NCI-H187 treated with DMSO at 0.1 percent for 48 hours (cell line): ENCODE measurements at places on chromosomes 7 and 10.

DNA sequence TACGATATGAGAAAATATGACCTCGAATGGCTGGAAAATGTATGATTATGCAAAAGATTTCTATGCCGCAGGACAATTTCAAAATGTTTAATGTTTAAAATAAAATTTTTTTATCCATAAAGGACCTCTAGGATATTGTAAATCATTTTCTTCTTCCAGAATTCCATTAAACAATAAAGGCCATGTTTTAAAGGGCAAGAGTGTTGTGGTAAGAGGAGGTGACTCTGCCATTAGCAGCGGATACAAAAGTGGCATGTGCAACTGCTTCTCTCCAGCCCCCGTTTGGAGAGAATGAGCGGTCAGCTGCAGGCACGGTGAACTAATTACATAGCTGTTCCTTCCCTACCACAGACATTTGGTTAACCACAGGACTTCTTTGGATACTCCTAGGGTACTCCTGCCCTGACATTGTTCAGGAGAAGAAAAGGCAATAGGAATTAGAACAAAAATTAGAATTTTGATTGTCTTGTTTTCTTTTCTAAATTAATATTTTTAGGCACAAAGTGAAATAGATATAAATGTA is 63.8 kb downstream of the HBP1 start:
- DNase-seq = no peak

DNA sequence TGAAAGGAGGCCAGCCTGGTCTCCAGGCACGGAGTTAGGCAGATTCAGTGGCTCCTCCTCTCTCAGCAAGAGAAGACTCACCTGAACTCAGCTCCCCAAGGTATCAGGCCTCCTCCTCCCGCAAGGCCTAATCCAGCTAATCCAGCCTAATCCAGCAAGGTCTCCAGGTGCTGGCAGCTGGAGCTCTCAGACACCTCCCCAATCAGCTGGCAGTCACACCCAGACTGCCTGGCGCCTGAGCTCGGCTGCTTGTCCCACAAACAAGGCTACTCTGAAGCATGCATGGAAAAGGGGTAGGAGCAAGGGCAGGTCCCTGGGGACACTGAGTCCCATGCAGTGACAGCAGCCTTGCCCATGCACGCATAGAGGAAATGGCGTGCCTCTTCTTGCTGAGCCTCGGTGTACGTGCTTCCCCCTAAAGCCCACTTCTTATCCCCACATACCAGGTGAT is 3.3 kb upstream of the OPN4 start:
- DNase-seq = no peak

GRCh38 chr7:126689037-126689436 is 563.7 kb downstream of the GRM8 start:
- no peak for DNase-seq

DNA sequence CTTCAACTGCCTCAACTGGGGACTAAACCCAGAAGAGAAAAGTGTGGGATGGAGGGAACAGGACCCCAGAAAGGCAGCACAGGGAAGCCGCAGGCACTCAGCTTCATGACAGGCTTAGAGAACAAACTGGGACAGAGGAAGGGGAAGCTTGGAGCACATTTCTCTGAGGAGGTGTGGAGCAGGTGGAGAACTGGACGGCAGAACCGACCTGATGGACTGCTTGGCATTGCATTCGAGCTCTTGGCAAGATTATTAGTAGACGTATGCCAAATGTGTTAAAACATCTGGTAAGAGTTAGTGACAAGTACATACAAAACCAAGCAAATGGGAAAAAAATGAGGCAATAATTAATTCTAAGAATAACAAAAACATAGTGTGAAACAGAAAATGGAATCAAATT is 335.7 kb downstream of the SFMBT2 start:
- DNase-seq = no peak

- DNase-seq = no peak
Observed at GRCh38 chr10:87664276-87664701, 4.6 kb downstream of the PAPSS2 start.

GRCh38 chr10:112330607-112331160 is 43.2 kb upstream of the ACSL5 start:
- no peak for DNase-seq

DNA sequence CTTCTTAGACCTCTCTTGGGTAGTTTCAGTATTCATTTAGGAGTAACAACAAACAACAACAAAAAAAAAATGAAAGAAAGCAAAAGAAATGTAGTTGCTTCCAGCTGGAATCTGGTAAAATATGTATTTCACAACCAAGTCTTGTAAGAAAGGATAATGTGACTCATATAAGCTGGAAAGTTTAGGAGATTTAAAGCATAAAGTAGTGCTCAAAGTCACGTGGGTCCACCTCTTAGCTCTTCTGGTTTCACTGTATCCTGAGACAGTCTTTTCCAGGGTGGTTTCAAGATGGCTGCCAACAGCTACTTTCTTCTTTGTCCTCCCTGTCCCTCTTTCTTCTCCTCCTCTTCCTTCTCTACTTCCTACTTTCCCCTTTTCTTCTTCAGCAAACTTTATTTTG is 69.5 kb upstream of the CDK13 start:
- no peak for DNase-seq

DNA sequence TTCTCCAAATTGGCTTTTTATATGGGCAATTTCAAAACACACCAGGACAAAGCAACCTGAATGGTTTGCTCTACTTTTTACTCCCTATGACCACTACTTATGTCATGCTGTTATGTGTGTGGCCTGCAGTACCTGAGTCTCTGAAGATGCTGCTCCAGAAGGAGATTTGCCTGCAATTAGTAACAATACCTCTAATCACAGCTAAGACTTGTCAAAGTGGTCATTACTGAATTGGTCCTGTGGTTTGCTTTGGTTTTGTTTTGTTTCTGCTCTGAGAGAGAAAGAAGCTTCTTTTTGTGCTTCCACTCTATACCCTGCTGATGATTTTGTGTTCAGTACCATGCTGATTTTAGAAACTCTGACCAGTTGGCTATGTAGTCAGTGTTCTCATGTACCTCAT is 25.5 kb downstream of the HGF start:
- no peak for DNase-seq

- no peak for DNase-seq
Observed at GRCh38 chr10:85641479-85642009, 725.1 kb downstream of the GRID1 start.

GRCh38 chr7:135712796-135713195 is 15.2 kb downstream of the SLC13A4 start:
- DNase-seq = no peak
